Activated CD4-positive, alpha-beta T cell treated with anti-CD3 and anti-CD28 coated beads, Interleukin-2, amount 50 U/mL, for 4 hours (primary cell): ENCODE measurements at places on chromosomes 13 and 19.

- no peak for DNase-seq
These were observed 790 bp downstream of the TPM4 start for GRCh38 chr19:16076958-16077611.

GRCh38 chr19:50567052-50567841, 988 bp downstream of the LRRC4B start:
- DNase-seq, result no peak

GRCh38 chr13:50393628-50394027, 378.4 kb downstream of the KCNRG start:
- no peak for DNase-seq

- no peak for DNase-seq
These were observed 157.1 kb downstream of the FGF14 start for GRCh38 chr13:102244607-102245227.

DNA sequence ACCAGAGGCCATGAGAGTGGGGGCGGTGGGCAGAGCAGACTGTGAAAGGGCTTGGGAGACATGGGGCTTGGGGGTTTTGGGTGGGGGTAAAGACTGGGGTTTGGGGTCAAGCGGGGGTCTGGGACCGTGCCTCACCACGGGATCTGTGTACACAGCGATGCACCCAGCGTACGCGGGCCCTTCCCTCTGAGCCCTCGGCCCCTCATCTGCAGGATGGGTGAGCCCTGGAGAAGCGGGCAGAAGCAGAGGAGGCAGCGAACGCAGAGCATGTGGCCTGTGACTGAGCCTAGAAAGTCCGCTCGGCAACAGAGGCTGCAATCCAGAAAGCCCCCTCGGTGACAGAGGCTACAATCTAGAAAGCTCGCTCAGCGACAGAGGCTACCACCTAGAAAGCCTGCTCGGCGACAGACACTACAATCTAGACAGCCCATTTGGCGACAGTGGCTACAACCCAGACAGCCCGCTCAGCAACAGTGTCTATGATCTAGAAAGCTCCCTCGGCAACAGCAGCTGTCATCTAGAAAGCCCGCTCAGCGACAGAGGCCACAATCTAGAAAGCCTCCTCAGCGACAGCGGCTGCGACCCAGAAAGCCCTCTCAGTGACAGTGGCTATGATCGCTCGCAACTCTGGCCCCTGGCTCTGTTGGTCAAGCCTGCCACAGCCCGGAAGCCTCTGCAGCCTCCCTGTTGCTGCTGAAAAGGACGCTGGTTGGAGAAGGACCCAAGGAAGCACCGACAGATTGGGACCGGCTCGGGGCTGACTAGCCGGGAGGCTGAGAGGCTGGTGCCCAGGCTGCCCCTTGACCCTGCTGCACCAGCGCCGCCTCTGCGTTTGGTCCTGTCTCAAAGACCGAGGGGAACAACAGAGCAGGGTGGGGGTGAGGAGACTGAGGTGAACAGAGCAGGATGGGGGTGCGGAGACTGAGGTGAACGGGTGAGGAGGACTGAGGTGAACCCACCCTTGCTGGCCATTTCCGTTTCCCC, 68.6 kb downstream of the SPACA7 start:
- DNase-seq, result no peak

- DNase-seq, result no peak
These were observed 21.5 kb upstream of the SERPINE3 start for GRCh38 chr13:51318015-51318414.

DNA sequence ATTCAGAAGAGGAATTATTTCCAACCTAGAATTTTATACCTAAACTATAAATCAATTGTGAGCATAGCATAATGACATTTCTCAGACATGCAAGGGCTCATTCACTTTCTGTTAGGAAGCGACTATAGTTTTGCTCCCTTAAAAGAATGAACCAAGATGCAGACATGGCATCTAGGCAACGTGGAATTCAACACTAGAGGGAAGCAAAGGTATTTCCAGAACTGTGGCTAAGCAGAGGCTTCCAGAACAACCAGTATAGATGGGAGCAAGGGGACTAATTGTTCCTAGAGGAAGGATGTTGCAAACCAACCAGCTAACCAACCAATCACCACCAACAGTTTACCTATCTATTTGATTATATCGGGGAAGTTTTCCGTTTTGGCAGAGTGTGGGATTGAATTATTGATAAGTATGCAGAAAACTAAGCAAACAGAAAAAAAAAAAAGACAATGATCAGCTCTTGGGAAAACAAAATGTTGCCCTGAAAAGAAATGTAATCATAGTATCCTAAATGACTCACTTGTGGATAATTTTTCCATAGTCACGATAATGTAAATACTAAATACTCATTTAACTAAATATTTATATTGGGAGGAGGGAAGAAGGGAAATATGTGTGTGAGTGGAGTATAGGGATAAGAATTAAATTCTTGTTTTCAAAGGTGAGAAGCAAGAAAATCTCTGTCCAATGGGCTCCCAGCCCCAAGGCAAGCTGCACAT, 21.1 kb downstream of the ARL11 start:
- no peak for DNase-seq

- DNase-seq, result no peak
These were observed 77.6 kb downstream of the TSC22D1 start for GRCh38 chr13:44498502-44498901.

- DNase-seq, result no peak
These were observed 88.6 kb downstream of the DPF1 start for GRCh38 chr19:38135150-38135998.

GRCh38 chr13:104592127-104592526, 1525.9 kb upstream of the SLC10A2 start:
- no peak for DNase-seq

DNA sequence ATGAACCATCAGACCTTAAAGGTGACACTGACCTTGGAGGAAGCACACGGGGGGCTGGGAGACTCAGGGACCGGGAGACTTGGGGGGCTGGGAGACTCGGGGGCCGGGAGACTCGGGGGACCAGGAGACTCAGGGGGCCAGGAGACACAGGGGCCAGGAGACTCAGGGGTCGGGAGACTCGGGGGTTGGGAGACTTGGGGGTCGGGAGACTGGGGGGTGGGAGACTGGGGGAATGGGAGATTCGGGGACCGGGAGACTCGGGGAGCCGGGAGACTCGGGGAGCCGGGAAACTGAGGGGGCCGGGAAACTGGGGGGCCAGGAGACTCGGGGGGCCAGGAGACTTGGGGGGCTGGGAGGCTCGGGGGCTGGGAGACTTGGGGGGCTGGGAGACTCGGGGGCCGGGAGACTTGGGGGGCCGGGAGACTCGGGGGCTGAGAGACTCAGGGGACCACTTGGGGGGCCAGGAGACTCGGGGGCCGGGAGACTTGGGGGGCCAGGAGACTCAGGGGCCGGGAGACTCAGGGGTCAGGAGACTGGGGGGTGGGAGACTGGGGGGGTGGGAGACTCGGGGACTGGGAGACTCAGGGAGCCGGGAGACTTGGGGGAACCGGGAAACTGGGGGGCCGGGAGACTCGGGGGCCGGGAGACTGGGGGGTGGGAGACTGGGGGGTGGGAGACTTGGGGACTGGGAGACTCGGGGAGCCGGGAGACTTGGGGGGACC, 62.9 kb downstream of the RASA3 start:
- DNase-seq, result no peak

DNA sequence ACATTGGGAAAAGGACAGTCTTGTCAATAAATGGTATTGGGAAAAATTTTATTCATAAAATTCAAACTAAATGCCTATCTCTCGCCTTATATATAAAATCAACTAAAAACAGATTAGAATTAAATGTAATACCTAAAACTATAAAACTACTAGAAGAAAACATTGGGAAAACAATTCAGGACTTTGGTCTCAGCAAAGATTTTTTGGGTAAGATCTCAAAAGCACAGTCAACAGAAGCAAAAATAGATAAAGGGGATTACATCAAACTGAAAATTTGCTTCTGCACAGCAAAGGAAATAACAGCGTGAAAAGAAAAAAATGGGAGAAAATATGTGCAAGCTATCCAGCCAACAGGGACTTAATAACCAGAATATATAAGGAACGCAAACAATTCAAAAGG, 24.3 kb upstream of the ZC3H13 start:
- no peak for DNase-seq

DNA sequence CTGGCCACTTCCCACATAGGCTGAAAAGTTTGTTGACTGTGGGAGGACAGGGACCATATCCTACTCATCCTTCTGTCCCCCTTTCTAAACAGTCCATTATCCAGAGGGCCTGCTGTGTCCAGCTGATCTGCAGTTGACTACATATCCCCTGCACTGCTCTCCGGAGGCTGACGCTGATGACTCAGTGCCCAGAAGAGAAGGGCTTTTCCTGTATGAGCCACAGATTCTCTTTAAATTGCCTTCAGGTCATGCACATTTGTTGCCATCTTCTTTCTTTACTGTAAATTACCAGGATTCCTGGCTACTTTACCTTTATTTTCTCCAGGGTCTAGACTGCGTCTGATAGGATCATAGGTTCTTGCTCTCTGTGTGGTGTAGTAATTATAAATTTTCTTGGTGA, 125.2 kb downstream of the LACC1 start:
- DNase-seq, result no peak

DNA sequence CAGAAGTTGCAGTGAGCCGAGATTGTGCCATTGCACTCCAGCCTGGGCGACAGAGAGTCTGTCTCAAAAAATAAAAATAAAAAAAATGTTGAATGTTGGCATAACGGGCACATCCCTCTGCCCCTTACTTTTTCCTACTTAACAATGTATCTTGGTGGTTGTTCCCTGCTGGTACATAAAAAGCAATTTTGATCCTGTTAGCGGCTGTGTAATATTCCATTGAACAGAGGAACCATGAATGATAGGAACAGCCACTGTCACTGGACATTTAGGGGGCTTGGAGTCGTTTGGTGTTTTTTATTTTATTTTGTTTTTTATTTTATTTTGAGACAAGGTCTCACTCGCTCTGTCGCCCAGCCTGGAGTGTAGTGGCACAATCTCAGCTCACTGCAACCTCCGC, 10.4 kb upstream of the NCCRP1 start:
- DNase-seq, result no peak

DNA sequence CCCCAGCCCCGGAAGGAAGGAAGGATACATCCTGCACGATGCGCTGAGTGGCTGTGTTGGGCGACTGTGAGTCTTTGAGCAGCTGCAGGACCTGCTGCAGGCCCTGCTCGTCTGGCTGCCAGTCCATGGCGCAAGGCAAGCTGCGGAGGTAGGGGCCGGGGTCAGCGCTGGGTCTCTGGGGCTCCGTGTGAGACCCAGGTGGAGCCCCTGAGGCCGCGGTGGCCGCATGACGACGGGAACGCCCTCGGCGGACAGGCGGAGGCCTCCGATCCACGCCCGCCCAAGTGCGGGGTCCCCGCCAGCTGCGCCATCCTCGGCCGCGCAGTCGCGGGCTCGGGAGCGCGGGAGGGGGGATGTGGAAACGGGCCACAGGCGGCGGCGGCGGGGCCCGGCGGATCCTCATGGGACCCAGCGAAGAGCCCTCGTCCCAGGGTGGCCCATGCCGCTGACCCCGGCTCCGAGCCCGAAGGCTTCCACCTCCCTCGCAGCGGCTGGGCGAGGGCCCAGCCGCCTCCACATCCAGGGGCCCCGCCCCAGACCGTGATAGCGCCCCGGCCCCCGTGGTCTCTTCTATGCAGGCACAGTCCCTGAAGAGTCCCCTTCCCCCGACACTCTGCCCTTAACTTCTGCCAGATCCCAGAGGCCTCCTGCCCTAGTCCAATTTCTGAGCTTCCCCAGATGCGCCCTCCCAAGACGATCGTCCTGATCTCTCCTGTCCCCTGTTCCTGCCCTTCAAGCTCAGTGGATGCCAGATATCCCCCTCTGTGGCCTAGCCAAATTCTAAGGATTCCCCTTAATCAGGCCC, 2.7 kb downstream of the TNPO2 start:
- DNase-seq, result no peak

GRCh38 chr19:37346091-37346490, 24.8 kb upstream of the ZNF527 start:
- no peak for DNase-seq

GRCh38 chr19:46983097-46983496, 36.5 kb upstream of the NPAS1 start:
- DNase-seq, result no peak

DNA sequence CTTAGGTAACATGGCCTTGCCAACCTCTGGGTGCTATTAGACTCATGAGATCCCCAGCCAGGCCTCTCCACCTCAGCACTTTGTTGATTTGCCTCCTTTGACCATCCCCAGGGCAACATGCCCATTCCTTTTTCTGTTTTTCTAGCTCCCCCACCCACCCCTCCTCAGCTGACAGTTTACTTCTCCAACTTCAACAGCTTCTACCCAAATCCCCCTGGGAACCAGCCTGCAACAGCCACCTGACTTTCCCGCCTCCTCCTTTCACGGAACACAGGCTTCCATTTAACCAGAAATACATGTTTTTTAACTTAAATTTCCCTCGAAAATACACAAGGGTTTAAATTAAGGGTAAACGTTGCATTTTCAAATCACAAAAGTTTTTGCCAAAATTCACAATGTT, 117.3 kb downstream of the DLEU7 start:
- no peak for DNase-seq

DNA sequence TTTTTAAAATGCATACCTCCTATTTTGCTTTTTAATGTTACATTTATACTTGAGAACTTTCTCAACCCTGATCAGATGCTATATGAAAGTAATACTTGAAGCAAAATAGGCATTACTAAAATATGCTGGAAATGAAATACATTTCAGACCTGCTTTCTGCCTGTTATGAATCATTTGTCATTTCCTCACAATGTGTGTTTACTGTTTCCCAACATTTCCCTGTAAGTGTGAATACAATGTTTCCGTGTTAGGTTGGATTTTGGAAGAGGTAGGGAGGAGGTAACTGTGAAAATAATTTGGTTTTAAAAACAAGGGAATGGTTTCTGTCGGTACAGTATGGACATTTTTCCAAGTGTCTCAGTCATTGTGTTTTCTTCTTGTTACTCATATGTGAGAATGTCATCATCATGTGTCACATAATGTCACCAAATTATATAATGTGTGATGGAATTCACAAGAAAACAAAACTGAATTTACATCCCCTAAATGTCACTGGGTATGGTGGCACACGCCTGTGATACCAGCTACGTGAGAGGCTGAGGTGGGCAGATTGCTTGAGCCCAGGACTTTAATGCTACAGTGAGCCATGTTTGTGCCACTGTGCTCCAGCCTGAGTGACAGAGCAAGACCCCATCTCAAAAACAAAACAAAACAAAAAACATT, 43.0 kb downstream of the ZAR1L start:
- no peak for DNase-seq

GRCh38 chr13:43751624-43752023, 35.1 kb downstream of the ENOX1 start:
- no peak for DNase-seq

GRCh38 chr19:3712663-3713611, 4.8 kb downstream of the TJP3 start:
- DNase-seq, result no peak

GRCh38 chr19:54458648-54459281, 4.8 kb downstream of the LENG9 start:
- DNase-seq, result no peak

DNA sequence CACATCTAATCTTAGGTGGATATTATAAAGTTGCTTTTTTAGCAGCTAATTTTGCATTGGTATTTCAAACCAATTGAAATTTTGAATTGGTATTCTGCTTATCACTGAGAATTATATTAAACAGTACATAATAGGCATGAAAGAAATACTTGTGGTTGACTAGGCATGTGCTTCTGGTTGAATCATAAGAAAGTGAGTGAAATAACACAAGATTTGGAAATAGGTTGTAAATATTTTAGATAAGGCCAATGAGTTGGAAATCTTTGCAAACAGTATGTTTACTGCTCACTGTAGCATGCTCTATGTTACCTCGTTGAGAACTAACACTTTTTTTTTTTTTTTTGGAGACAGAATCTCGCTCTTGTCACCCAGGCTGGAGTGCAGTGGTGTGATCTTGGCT, 66.8 kb upstream of the RFC3 start:
- DNase-seq, result no peak
